ENCODE measurements at places on chromosomes 1 and 21.

DNA sequence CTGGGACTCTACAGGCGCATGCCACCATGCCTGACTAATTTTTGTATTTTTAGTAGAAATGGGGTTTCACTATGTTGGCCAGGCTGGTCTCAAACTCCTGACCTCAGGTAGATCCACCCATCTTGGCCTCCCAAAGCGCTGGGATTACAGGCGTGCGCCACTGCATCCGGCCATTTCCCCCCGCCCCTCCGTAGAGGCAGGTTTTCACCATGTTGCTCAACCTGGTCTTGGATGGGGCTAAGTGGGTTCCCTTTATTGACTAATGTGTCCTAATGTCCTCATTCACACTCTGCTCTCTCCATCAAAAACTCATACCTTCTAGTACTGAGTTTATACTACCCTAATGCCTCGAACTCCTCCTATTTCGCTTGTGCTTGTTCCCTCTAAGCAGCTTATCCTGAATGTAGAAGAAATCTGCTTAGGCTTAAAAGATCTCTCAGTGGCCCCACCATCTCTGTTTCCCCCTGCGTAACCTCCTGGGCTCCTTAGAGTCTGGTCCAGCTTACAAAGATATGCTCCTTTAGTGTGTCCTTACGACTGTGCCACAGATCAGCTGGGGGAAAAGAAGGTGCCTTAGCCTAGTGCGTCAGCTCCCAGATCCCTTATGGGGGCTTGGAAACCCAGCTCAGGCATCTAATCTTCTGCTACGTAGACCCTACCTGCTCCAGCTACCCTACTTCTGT lies 8.0 kb downstream of the GNAT2 start:
- no peak for DNase-seq

DNA sequence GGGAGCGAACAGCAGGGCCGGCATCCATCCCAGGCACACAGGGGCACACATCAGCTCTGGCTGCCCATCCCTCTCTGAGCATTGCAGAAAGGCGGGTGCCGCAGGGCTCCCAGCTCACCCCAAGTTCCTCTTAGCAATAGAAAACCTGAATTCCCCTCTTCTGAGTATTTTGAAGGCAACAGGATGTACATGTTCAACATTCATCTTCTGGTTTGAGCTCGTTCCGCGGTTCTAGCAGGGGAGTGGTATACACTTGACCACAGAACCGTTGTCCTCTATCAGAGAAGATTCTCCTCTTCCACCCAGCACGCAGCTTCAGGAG lies 23.6 kb downstream of the ACTA1 start:
- no peak for DNase-seq

DNA sequence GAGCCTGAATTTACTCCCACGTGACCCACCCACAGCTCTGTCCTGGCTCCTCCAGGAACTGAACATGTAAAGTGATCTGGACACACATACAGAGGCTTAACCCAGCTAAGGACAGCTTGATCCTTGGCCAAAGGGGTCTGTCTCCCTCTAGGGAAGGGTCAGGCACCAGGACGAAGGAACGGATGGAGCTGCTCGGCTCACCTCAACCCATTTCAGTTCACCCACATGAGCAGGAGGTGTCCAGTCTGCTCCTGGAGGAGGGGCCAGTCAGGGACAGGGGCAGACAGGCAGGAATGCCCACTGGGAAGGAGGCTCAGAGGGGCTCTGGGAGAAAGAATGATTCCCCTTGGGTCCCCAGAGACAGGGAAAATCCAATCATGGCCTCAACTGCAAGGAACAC lies 567.2 kb downstream of the PTPRU start:
- DNase-seq, result no peak

DNA sequence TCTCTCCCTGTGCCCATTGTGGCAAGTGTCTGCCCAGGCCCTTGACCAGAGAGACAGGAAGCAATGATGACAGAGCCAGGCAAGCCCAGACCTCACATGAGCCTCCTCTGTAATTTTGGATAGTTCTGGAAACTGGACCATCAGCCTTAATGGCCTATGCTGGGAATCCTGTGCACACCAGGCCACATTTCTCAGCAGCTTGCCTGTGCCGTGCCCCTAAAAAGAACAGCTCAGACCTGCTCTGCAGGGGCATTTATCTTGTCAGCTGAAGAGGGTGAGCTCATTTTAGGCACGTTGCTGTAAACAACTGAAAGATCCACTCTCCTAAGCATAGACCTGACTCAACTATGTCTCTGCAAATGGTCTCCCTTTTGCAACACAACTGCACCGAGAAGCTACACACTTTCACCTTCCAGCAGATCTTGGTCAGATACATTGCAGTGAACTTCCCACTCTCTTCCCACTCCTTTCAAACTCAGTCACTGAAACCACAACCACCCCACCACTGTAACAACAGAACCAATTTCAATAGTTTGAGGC lies 53.5 kb upstream of the BACH1 start:
- DNase-seq, result no peak

DNA sequence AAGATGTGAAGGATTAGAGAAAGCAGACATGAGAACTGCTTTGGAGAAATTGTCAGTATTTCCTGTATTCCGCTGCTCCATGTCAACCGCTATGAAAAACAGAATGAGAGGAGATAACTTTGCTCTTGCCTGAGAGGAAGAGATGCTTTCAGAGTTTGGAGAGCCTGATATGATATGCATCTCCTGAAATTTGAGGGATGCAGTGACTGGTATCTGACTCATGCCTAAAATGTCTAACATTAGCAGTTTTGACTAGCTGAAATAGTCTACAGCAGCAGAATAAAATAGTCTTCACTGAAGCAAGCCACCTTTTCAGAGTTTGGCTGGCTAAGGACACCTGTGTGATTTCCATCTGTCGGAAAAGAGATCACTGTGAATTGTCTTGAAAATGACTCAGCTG lies 165.8 kb upstream of the LRRC7 start:
- no peak for DNase-seq

DNA sequence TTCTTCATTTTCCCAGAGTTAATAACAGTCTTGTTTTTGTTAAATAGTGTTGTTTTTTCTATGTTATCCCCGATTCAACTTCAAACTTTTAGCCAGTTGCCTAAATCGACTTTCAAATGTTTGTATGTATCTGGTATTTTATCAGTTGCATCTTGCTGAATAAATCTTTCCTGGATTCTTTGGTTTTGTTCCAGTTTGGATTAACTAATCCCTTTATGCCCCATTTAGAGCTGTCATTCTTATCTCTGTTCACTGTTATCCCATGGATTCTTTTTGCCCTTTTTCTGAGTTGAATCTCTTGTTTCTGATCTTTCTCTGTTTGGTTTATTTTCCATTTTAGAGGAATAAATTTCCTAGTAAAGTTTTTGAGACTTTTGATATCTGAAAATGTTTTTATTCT lies 31.1 kb upstream of the PTCH2 start:
- DNase-seq, result no peak

- no peak for DNase-seq
Measured at GRCh38 chr1:30632481-30632880, 90.9 kb downstream of the MATN1 start.

GRCh38 chr1:3924186-3924824 lies 24.2 kb upstream of the C1orf174 start:
- DNase-seq, result no peak

DNA sequence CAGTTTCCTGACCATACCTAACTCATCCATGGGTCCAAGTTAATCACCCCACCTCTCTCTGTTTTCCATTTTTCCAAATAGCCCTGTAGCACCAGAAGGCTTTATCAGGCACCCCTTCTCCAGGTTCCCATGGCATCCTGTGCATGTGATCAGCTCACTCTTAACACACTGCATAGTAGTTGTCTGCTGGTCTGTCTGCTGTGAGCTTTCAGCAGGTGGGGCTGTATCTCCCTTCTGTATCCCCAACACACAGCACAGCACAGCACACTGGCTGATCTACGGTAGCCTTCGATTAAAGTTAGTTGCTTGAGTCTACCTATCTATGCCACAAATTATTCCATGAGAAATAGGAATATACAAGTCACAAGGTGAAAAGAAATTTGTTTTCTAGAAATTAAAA lies 54.3 kb upstream of the C1orf198 start:
- DNase-seq, result no peak

GRCh38 chr1:241172486-241172885 lies 184.5 kb downstream of the RGS7 start:
- DNase-seq, result no peak

- DNase-seq, result no peak
Measured at GRCh38 chr1:176843352-176844297, 320.9 kb downstream of the ASTN1 start.

GRCh38 chr21:18518054-18518481 lies 114.5 kb upstream of the TMPRSS15 start:
- no peak for DNase-seq

DNA sequence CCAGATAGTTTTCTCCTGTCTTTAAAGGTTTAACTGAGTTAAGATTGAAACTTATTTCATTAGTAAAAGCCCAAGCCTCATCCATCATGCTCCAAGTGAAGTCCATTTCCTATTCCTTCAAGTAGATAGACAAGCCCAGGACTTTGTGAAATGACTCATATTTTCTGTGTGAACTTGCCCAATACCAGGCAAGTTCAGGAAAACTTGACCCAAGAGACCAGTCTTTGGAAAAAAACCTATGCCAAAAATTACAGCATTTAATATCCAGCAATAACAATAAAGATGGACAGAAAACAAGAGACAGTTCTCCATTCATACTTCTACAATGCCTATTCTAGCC lies 405 bp upstream of the RAB29 start:
- no peak for DNase-seq

DNA sequence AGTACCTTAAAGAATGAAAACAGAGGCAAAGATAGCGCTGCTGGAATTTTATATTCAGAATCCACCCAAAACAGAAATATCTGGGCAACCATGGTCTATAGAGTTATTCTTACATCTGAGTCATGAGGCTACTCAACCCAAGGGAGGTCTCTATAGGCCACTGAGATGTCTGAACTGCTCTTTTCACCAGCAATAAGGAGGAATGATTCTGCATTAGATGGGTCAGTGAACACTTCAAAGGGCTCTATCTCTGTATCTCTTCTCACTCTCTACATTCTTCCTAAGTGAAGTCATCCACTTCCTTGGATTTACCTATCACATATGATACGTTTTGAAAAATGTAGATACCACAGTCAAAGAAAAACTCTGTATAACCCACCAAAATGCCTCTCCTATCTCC lies 90.2 kb upstream of the NGF start:
- DNase-seq, result no peak

GRCh38 chr1:27098431-27099134 lies 56.3 kb downstream of the SLC9A1 start:
- DNase-seq, result no peak

DNA sequence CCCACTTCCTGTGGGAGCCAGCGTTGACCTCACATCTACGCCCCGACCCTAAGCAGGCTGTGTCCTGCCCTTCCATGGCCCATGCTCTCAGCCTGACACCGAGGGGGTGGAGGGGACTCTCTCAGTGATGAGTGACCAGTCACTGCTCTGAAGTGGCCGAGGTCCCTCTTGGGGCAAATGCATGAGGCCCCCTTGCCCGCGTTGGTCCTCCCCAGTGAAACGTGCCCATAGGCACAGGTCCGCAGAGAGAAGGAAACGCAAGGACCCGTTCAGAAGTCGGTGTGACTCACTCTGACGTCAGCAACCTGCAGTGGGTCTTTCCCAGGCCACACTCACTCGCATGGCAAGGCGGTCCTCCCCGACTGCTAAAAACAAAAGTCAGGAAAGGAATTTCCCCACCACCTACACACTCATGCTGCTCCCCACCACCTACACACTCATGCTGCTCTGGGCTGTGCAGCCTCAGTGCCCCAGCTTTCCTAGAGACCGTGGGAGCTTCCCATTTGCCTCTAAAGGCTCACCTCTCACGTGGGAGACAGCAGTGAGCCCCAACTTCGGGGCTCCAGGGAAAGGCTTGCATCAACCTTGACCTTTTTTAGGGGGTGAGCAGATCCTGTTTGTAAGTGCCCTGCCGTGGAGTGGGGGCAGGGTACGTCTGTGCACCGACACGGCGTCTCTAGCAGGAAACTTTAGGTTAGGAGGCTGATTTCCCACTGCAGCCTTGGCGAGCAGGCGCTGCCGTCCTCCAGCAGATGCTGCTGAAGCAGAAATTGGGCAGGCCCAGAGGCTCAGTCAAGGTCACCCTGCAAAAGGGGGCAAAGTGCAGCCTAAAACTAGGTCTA lies 11.4 kb downstream of the UBASH3A start:
- peak; percentile 94 for DNase-seq

DNA sequence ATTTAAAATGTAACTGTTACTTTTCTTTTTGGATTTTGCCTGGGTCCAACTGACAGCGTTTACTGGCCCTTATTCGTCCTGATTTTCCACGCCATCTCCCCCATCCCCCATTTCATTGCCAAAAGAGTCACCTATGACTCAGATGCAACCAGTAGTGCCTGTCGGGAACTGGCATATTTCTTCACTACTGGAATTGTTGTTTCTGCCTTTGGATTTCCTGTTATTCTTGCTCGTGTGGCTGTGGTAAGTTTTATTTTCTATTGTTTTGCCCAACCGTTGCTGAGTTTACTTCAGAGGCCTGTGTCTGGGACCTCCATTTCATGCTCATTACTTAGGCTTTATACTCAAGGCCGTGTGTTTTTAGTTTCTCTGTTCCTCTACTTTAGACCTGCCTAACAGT lies 9.3 kb downstream of the LEPR start:
- no peak for DNase-seq

GRCh38 chr1:109677459-109677858 lies 9.6 kb downstream of the GSTM2 start:
- DNase-seq, result no peak

DNA sequence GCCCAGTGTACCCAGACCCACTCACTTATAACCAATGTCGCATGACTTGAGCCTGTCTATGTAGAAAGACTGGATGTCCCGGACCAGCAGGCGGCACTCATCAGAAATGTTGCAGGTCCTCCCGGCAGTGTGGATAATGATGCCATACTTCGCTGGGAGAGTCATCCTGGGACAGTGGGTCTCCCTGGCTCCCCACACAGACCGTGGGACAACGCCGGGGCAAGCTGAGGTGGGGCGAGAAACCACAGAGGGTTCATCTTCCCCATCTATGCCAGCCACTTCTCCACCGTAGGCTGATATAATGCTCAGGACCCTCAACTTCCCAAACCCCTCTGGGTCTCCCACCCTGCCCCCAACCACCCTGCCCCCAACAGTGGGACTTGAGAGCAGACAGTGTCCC lies 8.3 kb downstream of the PGLYRP4 start:
- no peak for DNase-seq

DNA sequence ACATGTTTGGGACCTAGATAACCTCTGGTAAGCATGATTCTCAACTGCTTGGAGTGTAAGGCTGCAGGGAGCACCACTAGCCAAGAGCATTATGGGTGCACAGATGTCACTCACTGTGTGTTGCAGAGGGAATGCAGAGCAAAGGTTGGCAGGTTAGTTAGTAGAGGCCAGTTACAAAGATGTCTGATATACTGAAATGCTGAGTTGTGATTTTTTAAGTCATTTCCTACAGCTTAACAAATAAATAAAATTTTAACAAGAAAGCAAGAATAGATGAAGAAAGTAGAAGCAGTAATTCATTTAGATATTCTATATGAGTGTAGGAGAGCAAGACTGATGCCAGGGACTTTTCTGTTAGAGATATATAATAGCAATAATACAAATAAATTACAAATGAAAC lies 64.8 kb downstream of the MARK1 start:
- no peak for DNase-seq

DNA sequence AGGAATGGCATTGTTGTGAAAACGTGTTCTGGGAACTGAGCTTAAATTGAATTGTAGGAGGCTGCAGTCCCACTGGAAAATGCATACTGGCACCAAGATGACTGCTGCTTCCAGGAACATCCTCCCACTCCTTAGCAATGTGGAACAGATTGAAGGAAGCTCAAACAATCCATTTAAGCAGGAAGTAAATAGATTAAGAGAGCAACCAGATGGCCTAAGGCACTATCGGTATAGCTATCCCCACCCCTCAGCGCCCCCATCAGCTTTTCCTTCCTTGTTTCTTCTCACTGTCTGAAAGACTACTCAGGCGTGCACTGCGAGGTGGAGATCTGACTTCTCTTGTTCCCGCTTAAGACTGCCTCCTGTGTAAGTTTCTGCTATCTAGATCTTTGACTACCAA lies 4.0 kb upstream of the IFI16 start:
- DNase-seq, result no peak

Measured in stimulated activated CD8-positive, alpha-beta memory T cell treated with anti-CD3 and anti-CD28 coated beads, Interleukin-7, amount 100 ng/mL, for 4 hours (primary cell).